T-helper 17 cell (primary cell): ENCODE measurements at places on chromosomes 5 and 9.

- DNase-seq: no peak
These were observed 78.4 kb upstream of the ATP10B start for GRCh38 chr5:160930406-160930805.

GRCh38 chr5:105953616-105954015 is 1717.1 kb downstream of the EFNA5 start:
- DNase-seq: no peak

DNA sequence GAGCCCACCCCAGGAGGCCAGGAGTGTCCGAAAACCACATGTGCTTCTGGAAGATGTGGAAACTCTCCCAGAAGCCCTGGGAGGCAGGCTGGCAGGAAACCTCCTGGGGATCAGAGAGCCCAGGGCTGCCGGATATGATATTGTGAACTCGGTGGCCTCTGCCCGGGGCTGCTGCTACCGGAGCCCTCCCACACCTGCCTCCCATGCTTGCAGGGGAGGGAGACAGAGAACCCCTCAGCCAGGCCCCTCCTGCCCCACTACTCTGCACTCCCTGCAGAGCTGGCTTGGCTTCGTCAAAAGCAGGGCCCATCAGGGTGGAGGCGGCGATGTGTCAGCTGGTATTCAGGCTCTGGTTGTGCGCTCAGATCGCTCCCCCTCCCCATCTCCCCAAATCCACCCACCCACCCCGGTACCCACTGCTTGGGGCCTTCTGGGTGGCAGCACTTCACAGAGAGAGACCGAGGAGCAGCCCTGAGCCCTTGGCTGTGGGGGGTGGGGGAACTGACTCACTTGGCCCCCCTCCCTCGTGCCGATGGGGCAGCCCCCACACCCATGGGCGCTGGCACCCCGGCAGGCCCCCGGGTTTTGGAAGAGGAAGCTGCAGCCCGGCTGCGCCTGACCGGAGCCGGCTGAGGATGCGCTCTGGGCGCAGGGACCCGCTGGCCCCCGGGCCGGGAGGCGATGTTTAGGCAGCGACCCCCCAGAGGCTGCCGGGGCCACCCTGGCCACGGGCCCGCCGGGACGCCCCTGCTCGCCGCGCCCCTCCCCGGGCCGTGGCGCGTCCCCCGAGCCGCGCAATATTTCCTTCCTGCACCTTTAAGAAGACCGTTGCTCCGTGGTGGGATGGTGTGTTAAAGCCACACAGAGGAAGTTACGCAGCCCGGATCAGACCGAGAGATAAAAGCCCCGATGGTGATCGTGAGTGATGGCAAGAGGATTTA is 786 bp upstream of the NTNG2 start:
- DNase-seq: no peak

GRCh38 chr9:128375865-128376264 is 4.7 kb downstream of the URM1 start:
- DNase-seq: no peak

DNA sequence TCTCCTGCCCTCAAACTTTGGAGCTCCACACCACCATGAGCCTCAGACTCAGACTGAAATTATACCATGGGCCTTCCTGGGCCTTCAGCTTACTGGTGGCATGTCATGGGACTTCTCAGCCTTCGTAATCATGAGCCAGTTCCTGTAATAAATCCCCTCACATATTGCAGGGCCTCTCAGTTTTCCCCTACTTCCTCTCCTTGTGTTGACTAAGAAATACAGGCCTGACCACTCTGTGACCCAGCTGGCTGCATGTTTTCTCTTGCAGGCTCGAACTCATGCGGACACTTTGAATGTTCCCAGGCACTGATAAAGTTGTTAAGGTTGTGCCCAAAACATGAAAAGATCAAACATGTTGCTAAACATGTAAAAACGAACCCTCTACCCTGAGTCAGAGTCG is 26.2 kb upstream of the SHC3 start:
- DNase-seq: no peak

DNA sequence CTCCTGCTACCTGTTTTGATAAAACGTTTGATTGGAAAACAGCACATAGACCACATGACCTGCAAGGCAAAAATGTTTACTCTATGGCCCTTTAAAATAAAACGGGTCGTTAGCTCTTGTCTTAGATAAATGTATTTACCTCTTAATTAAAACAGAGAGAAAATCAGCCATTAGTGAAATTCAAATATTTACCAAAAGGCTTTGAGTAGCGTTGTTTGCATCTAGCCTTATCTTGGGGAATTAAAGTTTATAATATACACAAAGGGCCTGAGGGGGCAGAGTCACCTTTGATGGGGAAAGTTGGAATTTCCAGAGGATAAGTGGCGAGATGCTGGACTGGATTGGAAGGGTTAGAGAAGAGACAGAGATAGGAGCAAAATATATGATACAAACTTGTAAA is 111.3 kb downstream of the FBXO4 start:
- DNase-seq: no peak

- no peak for DNase-seq
These were observed 317.5 kb downstream of the TLE1 start for GRCh38 chr9:81371824-81372223.

GRCh38 chr9:137028263-137029057 is 423 bp upstream of the ABCA2 start:
- peak; percentile 75 for DNase-seq
